ENCODE measurements at places on chromosomes 2 and 18.

DNA sequence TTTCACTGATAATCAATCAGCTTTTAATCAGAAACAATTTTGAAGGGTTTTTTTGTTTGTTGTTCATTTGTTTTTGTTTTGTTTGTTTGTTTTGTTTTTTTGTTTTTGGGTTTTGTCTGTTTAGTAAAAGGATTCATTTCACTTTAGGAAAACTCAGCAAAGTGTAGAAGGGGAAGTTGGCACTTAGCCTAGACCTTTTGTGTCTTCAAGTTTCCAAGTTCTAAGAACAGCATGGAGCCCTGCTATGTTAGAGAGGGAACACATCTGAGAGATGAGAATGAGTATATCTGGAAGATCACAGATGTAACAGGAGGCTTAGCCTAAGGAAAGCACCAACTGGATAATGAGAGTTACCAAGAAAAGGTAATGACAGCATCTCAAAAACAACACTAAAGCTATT is 501.5 kb downstream of the ERBB4 start:
- DNase-seq, result no peak

- DNase-seq, result no peak
Measured at GRCh38 chr2:110783196-110783873, 51.0 kb downstream of the ACOXL start.

- no peak for DNase-seq
Measured at GRCh38 chr2:237588044-237588696, 2.4 kb downstream of the RAB17 start.

GRCh38 chr2:210387074-210387473 is 72.1 kb upstream of the MYL1 start:
- no peak for DNase-seq

- DNase-seq, result no peak
Measured at GRCh38 chr2:15753233-15753798, 161.6 kb downstream of the DDX1 start.

DNA sequence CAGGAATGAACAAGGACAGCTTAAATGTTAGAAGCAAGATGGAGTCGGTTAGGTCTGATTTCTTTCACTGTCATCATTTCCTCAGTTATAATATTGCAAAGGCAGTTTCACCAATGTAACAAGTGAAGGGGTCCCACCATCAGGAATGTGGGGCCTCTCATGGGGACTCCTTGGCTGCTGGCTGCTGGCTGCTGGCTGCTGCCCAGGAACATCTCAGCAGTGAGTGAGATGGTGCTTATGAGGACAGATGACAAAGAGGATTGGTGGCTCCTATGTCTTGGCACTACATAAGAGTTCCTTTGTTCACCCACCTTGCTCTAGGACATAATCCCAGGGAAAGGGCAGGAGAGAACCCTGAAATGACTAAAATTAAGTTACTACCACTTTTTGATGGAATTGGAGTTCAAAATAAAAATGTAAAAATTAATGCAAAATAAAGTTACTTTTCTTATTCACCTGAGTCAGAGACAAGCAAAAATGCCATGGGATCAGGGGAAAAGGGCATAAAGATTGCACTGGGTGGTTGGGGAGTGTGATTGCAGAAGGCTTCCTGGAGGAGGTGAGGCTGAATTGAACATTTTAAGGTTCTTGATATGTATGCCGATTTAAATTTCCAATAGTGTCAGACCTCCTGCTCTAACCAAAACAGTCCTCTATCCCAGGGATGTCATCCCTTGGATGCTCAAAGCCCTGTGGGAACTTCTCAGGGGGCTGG is 23.4 kb downstream of the TMEM177 start:
- no peak for DNase-seq

GRCh38 chr2:110677080-110677479 is 783 bp downstream of the BUB1 start:
- no peak for DNase-seq

DNA sequence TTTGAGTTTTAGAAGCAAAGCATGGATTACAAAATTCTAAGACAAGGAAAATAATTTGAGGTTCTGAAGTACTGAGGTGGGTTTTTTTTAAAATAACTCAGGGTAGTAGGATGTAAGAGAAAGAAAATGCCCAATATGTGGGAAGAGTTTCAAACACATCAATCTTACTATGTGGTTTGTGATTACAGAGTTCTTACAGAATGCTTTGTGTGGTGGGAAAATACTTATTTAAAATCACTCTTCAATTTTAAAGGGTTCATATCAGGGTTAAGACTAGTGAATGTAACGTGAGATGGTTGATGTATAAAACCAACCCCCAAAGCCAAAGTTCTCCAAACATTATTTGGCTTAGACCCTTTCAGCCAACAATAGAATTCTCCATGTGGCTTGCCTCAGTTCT is 173.5 kb downstream of the UBE2E3 start:
- no peak for DNase-seq

DNA sequence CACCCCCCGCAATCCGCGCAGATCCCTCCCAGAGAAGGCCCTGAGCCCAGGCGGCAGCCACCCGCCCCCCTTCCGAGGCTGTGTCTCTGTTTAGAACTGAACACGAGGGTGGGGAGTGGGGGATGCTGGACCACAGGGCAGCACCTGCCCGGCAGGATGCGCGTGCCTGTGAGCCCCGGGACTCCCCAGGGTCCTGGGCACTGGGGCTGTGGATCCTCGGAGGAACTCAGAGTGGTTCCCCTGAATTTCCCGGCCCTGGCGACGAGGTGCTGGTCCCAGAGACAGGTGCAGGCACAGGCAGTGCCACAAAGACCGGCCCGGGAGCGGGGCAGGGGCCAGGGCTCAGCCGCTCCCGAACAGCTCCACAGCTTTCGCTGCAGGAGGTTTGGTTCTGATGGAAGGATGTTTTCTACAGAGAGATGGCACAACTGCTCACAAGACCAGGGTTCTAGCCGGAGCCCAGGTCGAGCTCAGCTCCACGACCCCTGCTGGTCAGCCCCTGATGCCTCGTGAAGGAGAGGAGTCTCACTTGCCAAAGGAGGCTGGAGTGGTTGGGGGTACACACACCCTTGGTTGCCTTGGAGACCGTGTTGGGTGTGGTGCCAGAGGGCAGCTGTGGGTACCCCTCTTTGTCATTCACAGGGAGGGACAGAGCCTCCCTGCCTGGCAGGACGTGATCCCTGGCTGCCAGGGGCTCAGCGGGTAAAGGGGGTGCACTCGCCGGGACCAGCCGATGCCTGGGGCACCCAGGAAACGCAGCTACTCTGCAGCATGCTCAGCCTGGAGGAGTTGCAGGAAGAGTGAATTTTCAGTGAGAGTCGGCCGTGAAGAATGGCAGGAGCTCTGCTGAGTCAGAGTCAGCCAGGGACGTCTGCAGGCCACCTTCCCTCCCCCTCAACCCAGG is 4.4 kb upstream of the NEU4 start:
- DNase-seq, result no peak

DNA sequence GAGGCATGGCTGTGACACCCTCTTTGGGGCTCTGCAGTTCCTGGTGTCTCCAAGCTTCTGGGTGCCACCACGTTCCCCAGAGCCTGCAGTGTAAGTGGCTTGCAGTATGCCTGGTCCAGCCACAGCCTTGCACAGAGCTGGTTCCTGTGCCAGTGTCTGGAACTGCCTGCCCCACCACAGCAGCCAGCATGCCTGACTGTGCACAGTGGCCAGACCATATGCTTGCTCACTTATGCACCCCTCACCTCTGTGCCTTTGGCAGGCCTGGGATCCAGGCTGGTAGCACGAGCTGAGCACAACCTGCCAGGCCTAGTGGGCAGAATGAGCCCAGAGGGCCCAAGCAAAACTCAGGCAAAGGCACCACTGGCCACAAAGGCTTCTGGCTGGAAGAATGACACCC is 154.1 kb downstream of the DPP4 start:
- DNase-seq, result no peak

DNA sequence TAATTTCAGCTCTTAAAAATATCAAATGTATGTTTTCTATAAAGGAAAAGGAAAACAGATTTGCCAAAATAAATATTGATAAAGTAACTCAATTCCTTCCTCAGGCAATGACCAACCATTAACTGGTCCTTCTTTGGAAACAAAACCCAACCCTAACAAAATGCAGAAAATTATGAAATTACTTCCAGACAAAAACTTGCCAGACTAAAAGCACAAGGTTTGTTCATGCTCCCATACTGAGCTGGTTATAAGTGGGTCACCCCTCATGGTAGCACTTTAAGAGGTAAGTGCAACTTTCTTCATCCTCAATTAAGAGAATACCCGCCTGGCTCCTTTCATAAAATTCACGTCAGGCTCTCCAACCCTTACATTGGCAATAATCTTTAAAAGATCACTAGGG is 31.1 kb upstream of the TTC32 start:
- DNase-seq, result no peak

GRCh38 chr2:173407646-173408045 is 53.0 kb downstream of the CDCA7 start:
- peak; percentile 45 for DNase-seq

GRCh38 chr18:72720116-72720515 is 147.7 kb downstream of the NETO1 start:
- no peak for DNase-seq

DNA sequence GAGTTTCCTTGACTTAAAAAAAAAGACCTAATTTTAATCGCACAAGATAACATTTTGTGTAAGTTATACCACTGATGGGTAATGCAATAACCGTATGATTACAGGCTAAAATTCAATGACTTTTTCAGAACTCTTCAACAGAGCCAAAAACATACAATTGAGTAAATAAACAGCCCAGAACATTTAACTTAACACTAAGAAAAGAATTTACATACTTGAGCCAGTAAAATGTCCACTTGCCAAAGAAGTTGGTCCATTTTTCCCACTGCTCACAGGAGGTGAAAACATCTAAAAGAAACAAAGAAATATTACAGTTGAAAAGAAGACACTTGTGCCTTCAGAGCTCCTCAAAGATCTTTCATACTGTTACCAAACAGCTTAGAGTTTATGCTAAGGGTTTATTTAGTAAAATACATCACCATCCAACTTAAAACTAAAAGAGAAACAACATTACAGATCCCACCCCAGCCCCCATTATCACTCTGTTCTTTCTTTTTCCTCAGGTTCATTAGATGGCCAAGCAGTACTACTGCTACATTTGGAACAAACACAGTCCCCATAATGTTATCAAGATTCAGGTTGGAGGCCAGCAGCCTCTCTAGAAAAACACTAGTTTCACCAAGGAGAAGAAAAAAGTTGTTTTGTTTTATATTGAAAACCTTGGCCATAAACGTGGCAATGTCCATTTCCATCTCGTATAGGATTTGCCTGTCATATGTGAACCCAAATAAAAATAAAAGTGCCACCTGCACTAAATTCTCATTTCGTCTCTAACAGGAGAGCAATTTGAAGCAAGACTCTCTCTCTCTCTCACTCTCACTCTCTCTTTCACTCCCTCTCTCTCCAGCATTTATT is 2.7 kb downstream of the TCF4 start:
- DNase-seq, result no peak

DNA sequence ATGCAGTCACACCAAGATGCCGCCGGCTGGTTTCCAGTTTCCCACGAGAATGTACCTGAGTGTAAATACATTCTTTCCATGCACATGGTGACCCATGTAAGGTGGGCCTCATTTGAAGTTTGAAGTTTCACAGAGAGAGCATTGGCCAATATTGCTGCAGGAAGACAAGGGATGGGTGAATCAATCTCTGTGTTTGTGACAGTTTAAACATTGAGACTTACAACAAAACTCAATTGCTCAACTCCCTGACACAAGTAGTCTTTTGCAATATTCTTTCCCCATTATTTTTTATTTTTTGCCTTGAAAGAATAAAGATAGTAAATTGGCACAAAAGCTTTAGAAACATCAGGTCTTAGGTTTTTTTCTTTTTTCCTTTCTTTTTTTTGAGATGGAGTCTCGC is 5.1 kb downstream of the SERPINB2 start:
- peak; percentile 17 for DNase-seq

DNA sequence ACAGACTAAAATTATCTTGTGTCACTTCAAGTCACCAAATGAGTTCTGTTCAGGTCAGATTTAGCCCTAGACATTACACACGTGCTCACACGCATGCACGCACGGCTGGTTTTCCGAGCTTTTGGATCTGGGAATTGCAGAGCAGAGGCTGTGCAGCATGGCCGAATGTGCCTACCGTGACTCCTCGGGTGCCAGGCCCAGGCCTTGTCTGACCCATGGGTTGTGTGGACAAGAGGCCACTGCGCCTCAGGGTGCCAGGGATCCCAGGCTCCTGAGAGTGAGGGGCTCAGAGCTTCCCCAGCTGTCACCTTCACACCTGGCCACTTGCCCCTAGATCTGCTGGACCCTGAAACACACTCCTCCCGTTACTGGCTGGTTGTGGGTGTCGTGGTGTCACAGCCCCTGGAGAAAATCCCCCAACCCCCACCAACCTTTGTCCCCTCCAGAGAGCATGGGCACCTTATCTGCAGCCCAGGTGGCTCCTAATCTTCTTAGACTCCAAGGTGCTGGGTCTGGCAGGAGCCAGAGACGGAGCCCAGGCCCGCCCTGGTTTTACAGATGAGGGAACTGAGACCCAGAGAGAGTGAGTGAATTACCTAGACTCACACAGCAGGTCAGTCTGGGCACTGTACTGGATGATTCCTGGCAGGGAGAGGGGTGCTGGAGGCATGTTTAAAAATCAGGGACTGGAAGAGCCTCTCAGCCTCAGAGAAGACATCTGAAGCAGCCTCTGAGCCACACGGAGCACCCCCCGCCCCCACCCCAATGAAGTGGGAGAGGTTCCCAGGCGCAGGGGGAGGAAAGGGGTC is 56.8 kb downstream of the ATOH8 start:
- DNase-seq, result no peak

DNA sequence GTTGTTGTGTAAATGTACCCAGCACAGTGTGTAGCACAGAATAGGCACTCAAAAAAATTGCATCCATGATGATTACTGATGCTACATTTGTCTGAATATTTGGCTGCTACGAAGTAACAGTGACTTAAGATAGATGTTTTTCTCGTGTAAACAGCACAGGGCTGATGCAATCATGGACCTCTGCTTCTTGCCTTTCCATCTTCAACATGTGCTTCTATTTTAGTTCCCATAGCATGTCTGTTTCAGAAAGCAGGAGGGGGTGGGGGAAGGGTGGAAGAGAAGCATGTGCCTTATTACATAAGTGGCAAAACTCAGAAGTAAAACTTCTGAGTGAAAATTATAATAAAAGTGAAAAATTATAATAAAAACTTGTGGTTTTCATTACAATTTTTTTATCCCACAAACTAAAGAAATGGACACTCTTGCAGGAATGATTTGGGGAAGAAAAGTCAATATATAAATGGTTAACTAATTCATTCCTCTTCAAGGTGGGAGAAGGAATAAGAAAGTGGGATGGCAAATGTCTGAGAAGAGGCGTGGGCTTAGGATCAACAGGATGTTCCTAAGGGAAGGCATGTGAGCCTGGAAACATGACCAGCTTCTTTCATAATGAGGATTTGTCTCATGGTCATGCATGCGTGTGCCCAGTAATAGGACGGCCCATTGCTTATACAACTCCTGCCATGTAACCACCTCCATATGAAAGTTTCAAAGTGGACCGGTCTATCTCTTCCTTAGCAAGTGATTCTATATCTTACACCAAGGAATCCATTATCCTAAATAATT is 27.2 kb downstream of the CCBE1 start:
- peak; percentile 49 for DNase-seq

DNA sequence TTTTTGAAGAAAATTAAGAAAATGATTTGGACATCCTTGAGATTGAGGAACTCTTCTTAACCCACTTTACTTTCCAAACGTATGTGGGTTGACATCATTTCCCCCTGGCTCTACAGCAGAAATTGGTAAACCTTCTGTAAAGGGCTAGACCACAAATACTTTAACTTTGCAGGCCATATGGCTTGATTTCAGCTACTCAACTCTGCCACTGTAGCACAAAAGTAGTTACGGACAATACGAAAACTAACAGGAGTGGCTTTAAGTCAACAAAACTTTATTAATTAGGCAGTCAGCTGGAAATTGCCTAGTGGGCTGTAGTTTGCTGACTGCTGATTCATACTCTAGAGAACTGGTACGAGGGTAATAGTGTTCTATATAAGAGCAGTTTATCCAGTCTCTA is 83.2 kb upstream of the DTNB start:
- DNase-seq, result no peak
